ENCODE measurements at places on chromosomes 3 and 15. TPM values are rescaled to one million over a fixed set of nuclear protein-coding genes. Genes with fewer than 3 reads are reported as not detected.

Gene GPR27
- total RNA-seq = 1.5 TPM

Gene SERINC4
- total RNA-seq = 0.18 TPM

Gene HES1
- total RNA-seq = 29.4 TPM

Gene ZBBX
- 0.13 TPM for total RNA-seq

Gene PLSCR5
- total RNA-seq = not detected

Gene DLL4
- total RNA-seq = 9.7 TPM

Gene FAM81A
- total RNA-seq = 0.35 TPM

Gene IL20RB
- 0.84 TPM for total RNA-seq

Gene EFHB
- 0.89 TPM for total RNA-seq

Gene PLA2G4D
- not detected for total RNA-seq

Gene ALAS1
- total RNA-seq = 30.4 TPM

Gene PLIN1
- 0.13 TPM for total RNA-seq

Gene CASR
- not detected for total RNA-seq

Gene CNTN4
- 6.8 TPM for total RNA-seq

Gene EPHB1
- total RNA-seq = 3.5 TPM

Gene GOLGA8K
- total RNA-seq = 0.75 TPM

Gene GOLGA6L26
- 0.18 TPM for total RNA-seq

Gene KLF15
- total RNA-seq = 1.6 TPM

Gene CRABP1
- total RNA-seq = 69.1 TPM

Gene PRR20G
- total RNA-seq = not detected

Gene CAPN3
- 207 TPM for total RNA-seq

Gene CCDC191
- 2.3 TPM for total RNA-seq

Gene EHHADH
- 2.3 TPM for total RNA-seq

Gene KBTBD8
- 3.2 TPM for total RNA-seq

Gene SAMD7
- not detected for total RNA-seq

Gene INKA1
- total RNA-seq = 13.2 TPM

Gene LIPC
- total RNA-seq = 0.44 TPM

All from muscle of leg (tissue), 16 donors.